ENCODE measurements at places on chromosomes 3 and 15.

DNA sequence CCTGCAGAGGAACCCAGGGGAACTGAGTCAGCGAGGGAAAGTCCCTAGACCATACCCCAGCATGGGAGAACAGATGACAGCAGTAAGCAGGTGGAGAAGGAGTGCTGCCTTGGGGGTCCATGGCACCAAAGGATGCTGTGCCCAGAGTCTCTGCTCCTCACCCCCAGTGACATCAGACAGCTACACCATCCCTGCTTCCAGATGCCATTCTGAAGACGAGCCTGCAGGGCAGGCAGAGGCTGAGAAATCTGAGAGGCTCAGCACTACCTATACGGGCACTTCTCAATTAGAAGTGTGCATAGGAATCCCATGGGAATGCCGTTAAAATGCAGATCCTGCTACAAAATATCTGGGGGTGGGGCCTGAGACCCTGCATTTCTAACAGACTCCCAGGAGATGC lies 211.3 kb upstream of the NSMCE3 start:
- DNase-seq, result no peak

DNA sequence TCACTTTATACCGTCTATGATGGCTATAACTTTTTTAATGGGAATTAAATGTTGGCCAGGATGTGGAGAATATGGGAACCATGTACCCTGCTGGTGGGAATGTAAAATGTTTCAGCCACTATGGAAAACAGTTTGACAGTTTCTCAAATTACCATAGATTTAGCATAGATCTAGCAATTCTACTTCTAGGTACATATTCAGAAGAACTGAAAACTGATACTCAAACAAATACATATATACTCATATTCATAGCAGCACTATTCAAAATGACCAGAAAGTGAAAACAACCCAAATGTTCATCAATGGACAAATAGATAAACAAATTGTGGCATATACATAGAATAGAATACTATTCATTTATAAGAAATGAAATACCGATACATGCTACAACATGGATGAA lies 539.4 kb downstream of the IGSF11 start:
- no peak for DNase-seq

GRCh38 chr15:101038327-101039003 lies 119.3 kb downstream of the LRRK1 start:
- no peak for DNase-seq

GRCh38 chr3:42159147-42159546 lies 68.0 kb downstream of the TRAK1 start:
- DNase-seq, result no peak

DNA sequence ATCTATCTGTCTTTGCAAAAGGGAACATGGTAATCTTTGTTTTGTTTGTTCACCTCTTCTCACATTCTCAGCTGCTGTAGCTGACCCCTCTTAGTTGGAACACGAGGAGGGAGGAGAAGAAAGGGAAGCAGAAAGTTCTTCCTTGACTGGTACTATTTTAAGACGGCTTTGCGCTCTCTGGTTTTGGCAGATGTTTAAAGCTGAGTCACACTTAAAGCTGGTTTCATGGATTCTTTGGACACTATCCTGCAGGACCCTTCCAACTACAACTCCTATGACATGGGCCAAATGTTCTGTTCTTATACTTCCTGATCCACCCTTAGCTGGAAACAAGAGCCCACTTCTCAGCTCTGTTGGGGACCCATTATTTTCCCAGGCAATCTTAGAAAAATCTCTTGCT lies 40.6 kb upstream of the FXR1 start:
- DNase-seq, result no peak

- DNase-seq, result no peak
Measured at GRCh38 chr3:19155375-19155774, 7.1 kb downstream of the KCNH8 start.

GRCh38 chr3:190560013-190560895 lies 46.4 kb downstream of the IL1RAP start:
- no peak for DNase-seq

GRCh38 chr3:153591561-153592245 lies 429.7 kb downstream of the RAP2B start:
- no peak for DNase-seq
